ENCODE measurements at places on chromosomes 2 and 18.

DNA sequence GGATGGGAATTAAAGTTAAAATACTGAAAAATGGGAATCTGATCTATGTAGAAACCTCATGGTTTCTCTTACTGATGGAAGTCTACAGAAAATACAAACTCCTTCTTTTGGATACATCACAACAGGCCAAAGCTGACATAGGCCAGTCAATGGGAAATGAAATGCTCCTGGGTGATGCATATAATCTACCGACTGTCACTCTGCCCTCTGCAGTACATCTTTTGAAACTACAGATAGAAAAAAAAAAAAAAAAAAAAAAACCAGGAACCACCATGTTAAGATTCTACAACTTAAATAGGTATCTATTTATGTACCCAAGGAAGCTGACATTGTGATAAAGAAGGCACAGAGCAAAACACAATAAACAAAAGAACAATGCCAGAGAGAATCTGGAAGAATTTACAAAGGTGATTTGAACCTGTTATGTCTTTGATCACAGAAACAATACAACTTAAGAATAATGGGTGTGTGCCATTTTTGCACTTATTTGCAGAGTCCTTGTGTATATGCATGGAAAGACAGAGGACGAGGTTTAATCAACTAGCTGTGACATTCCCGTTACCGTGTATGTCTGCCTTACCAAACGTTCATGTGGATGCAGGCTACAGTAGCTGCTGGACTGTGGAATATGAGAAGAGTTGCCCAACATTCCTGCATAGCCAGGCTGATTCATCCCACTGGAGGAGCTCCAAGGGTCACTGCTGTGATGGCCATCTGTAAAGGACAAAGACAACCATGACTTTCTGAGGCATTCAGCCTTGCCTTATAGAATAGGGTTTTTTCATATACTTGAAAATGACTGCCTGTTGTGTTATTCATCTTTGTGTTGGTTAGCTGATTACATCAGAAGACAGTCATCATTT is 312.7 kb downstream of the TCF4 start:
- DNase-seq = peak; percentile 75

DNA sequence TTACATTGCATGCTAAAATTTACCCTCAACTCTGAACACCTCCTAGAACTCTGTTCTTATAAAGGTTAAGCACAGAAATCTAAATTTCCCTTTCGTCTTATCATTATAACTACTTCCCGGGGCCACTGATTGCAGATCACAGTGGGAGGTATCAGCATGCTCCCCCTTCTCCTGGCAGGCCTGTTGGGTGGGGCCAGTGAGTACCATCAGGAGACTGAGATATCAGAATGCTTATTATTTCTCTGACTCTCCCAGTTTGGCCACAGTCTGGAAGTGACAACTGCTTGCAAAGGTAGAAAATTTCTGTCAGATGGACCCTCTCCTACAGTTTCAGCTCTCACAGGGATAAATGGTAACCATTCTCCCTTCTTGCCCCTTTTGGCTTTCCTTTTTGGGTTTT is 62.6 kb downstream of the DSEL start:
- no peak for DNase-seq

DNA sequence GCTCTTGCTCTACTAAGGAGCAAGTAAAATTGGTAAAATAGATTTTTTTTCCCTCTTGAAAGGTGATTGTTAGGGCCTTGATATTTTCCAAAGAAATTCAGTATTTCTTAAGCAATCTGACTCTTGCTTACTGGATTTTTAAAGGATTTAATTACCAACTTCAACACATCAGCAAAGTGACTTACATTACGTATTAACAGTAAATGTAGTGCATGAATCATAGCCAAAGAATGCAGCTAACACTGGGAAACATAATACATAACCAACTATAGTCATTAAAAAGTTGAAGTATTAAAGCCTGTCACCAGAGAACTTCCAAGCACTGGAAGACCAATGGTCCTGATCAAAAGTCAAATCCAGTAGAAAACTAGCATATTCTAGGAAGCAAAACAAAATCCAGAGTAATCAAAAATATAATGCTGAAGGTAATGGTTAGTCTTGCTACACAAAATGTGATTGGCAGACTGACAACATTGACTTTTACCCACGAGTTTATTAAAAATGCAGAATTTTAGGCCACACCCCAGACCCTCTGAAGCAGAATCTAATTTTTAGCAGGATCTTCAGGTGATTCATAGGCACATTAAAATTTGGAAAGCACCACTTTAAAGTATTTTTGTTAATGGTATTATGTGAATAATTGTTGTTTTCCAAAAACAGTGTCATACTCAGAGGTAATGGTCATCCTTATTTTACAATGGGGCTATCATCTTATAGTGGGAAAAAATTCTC is 31.8 kb upstream of the CAVIN2 start:
- peak; percentile 61 for DNase-seq

DNA sequence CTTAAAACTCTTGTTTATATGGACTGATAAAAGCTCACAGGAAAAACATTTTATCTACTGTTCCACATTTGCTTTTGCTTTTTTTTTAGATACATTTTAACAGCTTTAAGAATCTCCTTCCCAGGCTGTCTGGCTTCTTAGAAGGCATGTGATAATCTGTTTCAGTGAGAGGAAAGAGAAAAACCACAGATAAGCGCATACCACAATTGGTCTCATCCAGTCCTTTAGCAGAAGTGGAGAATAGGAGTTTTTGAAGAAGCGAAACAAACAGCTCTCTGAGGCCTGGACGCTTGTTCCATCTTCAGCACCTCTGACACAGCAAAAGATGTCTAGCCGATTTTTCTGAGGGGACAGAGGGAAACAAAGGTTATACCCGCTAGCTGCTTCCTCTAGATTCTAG is 37.6 kb downstream of the RMC1 start:
- no peak for DNase-seq

- DNase-seq = no peak
Observed at GRCh38 chr2:98914713-98915580, 21.1 kb downstream of the CRACDL start.

- peak; percentile 62 for DNase-seq
Observed at GRCh38 chr2:54666131-54666633, 57.3 kb upstream of the EML6 start.

DNA sequence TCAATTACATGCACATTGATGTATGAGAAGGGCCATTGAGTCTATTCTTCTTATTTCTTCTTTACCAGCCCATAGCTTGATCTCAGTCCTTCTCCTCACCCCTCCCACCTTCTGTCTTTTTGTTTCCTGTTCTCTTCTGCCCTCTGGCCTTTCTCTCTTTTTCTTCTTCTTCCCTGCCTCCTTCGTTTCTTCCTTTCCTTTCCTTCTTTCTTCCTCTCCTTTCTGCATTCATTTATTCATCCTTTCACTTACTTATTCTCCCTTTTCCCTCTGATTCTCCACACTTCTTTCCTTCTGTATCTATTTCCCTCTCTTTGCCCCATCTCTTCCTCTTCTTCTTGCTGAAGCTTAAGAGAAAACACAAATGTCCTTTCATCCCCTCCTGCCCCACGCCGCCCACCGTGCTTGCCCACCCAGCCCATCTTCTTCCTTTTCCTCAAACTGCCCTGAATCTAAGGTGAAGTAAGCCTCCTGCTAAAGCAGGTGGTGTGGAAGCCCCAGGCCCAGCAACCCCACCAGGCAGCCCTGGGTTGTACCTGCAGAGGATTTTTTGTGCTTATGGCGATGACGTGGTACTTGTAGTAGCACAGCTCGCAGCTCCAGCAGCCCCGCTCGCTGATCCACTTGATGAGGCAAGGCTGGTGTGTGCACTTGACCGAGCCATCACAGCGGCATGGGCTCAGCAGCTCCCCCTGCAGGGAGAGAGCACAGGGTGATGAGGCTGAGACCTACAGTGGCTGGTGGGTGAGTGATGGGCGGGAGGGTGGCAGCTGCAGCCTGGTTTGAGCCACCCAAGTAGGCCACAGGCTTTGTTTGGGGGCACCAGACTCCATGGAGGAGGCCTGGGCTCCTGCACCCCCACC is 89.0 kb downstream of the MARCHF4 start:
- DNase-seq = no peak

- DNase-seq = no peak
Observed at GRCh38 chr2:107132070-107132469, 246.1 kb upstream of the ST6GAL2 start.

GRCh38 chr18:46333431-46334135 is 229.4 kb downstream of the HAUS1 start:
- no peak for DNase-seq

- DNase-seq = no peak
Observed at GRCh38 chr18:9333441-9334328, 888 bp upstream of the TWSG1 start.

DNA sequence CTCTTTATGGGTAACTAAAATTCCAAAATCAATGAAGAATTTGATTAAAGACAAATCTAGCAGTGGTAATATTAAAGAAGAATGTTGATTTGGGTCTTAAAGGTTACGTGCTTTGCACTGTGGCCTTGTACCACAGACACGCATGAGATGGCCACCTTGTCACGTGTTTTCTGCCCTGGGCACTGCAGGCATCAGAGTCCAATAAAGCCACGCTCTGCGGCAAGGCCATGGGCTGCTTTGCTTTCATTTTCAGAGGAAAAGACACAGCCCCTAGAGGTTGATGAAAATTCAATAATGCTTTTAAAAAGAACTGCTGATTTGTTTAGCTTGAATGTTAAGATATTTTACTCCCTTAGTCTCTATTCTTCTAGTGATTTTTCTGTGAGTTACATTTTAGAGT is 30.4 kb downstream of the AOX1 start:
- DNase-seq = no peak

DNA sequence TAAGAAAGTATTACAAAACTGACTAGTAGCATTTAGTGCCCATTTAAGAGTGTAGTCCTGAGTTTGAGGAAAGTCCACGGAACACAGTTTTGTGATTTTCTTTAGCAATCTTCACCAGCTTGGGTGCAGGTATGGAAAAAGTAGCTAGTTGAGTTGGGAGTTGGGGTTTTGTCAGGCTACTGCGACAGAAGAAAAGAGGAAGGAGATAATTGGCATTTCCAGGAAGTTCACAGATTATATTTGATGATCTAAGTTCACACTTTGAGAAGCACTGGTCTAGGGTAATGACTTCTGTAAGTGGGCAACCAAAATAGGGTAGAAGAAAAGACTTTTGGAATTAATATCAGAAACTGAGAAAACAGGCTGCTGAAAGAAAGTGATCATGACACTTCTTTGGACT is 52.1 kb downstream of the VIL1 start:
- DNase-seq = no peak

GRCh38 chr2:36403675-36404230 is 48.2 kb downstream of the CRIM1 start:
- DNase-seq = no peak

- DNase-seq = no peak
Observed at GRCh38 chr2:218001629-218002028, 1.2 kb downstream of the TNS1 start.

- DNase-seq = no peak
Observed at GRCh38 chr18:31634331-31634713, 42.6 kb downstream of the TTR start.

DNA sequence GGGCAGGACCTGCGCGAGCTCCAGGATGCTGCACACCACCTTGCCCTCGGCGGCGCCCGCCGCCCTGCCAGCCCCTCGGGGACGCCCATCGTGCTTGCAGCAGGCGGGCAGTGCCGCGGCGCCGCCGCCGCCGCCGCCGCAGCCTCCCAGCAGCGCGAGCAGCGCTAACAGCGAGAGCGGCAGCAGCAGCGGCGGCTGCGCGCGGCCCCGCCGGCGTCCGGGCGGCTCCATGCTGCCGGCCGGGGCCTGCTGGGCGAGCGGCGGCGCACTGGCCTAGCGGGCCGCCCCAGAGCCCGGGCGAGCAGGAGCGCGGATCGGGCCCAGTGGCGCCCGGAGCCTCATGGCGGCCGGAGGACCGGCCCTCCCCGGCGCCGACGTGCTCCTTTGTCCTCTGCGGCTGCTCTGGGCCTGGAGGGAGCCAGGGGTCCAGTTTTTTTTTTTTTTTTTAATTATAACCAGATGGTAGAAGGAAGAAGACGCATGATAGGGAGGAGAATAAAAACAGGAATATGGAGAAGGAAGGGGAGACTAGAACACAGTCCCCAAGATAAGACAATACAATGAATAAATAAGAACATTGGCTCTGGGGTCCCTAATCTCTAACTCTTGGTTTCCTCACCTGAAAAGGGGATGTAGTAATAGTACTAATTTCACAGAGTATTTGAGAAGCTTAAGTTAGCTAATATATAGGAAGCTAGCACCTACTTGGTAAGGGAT is 17.1 kb upstream of the ANKRD62 start:
- no peak for DNase-seq

DNA sequence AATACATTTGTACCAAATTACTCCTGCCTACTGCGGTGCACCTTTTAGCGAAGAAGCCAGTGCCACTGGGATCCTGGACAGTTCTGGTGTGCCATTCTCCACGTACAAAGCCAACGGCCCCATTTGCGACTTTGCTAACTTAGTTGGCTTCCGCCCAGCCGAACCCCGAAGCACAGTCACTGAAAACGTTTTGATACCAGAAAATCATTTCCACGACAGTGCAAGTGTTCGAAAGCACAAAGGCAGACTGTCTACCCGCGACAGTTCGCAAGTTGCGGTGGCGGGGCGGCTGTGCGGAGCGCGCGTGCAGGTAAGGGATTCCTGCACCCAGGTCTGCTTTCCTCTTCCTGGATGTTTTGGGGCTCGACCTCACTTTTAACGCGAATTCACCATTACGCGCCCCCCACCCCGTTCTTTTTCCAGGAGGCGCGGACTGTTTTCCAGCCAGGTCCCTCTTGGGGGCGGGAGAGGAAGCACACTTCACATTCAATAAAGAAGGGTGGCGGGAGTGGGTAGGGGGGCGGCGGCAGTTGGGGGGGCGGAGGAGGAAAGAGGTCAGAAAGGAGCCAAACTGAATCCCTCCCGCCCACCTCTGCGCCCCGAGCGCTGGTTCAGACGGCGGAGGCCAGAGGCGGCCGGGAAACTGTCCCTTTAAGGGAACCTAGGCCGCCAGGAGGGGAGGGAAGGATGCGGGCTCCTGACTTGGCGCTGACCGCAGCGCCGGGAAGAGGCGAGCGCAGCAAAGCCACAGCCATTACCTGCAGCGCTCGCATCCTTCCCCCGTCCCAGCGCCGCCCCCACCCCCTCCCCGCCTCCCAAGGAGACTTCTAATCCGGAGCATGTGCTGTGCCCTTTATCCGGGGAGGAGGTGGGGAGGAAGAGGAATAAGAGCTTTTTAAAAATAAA is 107.4 kb upstream of the KCTD1 start:
- no peak for DNase-seq

- no peak for DNase-seq
Observed at GRCh38 chr2:142944721-142945120, 67.3 kb downstream of the KYNU start.

- DNase-seq = no peak
Observed at GRCh38 chr2:203328760-203329540, 756 bp downstream of the ABI2 start.

- no peak for DNase-seq
Observed at GRCh38 chr2:216698895-216699294, 3.5 kb upstream of the IGFBP5 start.

DNA sequence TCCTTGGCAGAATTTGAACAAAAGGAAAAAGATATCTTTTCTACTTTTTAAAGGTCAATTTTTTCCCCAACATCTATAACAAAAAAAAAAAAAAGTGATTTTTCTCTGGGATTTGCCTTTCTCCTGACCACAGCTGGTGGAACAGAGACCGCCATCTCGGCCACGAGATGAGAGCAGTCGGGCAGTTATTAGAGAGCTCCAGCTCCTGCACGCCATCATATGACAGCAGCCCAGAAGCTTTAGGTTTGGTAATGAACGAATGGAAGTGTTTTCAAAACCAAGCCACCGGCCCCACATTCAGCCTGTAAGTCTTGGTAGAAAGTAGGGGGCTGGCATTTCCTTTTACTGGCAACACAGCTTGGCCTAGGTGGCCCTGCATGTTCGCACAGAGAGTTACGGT is 94.9 kb upstream of the FZD7 start:
- DNase-seq = no peak

GRCh38 chr2:133362061-133362476 is 206.2 kb downstream of the NCKAP5 start:
- DNase-seq = peak; percentile 42

Data from stromal cell of bone marrow (primary cell).